ENCODE measurements at places on chromosomes 6 and 20. TPM values are rescaled to one million over a fixed set of nuclear protein-coding genes. Genes with fewer than 3 reads are reported as not detected.

Gene DEF6
- total RNA-seq, result 0.87 TPM

Gene FOXQ1
- not detected for total RNA-seq

Gene OR2H1
- total RNA-seq, result not detected

Gene ANGPT4
- not detected for total RNA-seq

Gene KIAA0408
- total RNA-seq, result 1.5 TPM

Gene GJA10
- total RNA-seq, result not detected

Gene LRRN4
- total RNA-seq, result not detected

Gene DEFB121
- not detected for total RNA-seq

Gene ARMH2
- not detected for total RNA-seq

Gene HLA-DMB
- not detected for total RNA-seq

Gene ACTL10
- total RNA-seq, result 2.1 TPM

Gene BPHL
- 11.1 TPM for total RNA-seq
